ENCODE measurements at places on chromosomes 7 and 10.
A peak's percentile ranks its signal among the peaks of the same experiment; 100 is the strongest.

- DNase-seq: no peak
These were observed 561.2 kb upstream of the PHF14 start for GRCh38 chr7:10412422-10413019.

GRCh38 chr7:102967798-102968197 is 55.0 kb downstream of the LRRC17 start:
- no peak for DNase-seq

- no peak for DNase-seq
These were observed 75.4 kb downstream of the PLXNA4 start for GRCh38 chr7:132500727-132501440.

GRCh38 chr7:23467291-23467805 is 2.9 kb downstream of the IGF2BP3 start:
- no peak for DNase-seq

DNA sequence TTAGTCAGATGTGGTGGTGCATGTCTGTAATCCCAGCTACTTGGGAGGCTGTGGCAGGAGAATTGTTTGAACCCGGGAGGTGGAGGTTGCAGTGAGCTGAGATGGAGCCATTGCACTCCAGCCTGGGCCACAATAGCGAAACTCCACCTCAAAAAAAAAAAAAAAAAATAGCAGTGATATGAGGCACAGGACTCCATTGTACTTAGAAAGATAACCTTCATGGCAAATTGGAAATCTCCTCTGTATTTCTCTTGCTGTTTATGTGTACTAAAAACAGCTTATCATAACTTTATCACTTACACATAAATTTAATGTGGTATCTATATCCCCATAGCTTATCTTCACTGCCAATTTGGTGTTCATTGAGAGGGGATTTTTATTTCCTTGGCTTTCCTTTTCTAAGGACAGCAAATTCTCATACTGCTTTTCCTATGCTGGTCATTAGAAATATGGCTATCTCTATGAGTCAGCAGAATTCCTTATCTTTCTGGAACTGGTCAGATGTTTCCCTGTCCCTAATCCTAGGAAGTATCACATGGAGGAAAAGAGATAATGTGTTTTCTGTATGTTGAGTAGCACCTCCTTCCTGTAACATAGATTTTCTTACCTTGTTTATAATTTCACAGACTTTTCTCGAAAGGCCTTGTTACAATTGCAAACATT is 40.6 kb upstream of the ZEB1 start:
- DNase-seq: no peak

GRCh38 chr7:1144269-1144771 is 15.7 kb downstream of the ZFAND2A start:
- DNase-seq: no peak

- DNase-seq: no peak
These were observed 6.5 kb downstream of the SGCE start for GRCh38 chr7:94649450-94649849.

GRCh38 chr10:118253397-118253796 is 88.7 kb downstream of the FAM204A start:
- DNase-seq: no peak

DNA sequence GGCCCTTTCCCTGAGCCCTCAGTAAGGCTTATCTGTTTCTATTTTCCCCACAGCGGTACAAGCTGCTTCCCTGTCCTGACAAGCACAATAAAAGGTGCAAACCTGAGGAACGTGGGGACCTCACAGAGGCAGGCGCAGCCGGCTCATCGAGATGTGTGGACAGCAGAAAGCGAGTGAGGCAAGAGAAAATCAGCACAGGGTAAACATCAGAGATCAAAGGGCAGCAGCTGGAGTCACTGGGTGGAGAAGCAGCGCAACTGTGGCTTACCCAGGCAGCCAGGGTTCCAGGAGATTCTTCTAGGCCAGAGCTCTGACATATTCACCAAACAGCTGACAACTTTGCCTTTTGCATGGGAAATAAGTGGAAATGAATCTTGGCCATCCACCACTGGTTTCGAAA is 212.6 kb downstream of the WDR11 start:
- DNase-seq: no peak

DNA sequence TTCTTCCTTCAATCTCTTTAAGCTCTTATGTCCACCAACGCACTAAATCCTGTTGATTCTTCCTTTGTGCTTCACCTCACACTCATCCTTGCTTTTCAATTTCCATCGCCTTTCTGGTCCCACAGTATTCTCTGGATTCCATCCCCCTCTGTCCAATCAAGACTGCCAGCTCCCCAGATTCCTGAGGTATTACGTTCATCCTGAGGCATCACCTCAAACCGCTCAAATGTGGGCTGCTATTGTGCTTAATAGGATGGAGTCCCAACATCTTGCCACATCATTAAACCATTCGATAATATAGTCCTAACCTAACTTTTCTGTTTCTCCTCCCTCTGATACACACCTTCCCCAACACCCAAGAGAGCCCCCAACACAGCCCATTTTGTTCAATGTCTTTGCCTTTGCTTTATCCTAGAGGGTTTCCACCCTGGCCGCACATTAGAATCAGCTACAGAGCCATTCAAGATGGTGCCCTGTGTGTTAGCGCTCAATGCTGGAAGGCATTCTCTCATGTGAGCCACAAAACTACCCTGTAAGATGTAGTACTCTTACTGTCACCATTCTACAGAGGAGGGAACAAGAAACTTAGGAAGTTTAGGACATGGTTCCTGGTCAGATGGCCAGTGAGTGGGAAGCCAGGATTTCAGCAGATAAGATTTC is 79.5 kb upstream of the LEP start:
- no peak for DNase-seq

- no peak for DNase-seq
These were observed 30.5 kb upstream of the SFTPD start for GRCh38 chr10:79979310-79979975.

GRCh38 chr7:7183061-7183837 is 905 bp downstream of the C1GALT1 start:
- DNase-seq: no peak

DNA sequence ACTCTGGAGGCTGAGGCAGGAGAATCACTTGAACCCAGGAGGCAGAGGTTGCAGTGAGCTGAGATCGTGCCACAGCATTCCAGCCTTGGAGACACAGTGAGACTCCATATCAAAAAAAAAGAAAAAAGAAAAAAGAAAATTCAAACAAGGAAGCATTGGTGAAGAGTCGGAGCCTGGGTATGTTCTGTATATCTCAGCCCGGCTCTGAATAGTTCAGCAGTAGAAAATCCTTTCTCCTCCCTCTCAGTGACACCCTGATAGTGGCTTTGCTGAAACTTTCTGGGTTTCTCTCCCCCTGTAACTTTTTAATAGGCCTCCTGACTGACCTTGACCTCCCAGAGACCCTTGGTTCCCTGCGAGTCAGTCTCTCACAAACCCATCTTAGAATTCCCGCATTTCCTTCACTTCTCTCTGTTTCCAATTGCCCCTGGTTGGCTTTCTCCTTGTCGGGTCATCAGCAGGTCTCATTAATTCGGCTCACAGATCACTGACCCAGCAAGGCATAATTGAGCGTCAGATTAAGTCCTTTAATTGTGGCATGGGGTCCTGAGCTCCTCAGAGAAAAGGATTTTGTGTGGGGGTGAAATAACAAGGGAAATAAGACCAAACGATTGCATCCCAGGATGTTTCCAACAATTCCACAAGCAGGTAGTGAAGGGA is 541.6 kb upstream of the NRP1 start:
- DNase-seq: no peak

- no peak for DNase-seq
These were observed 109.4 kb upstream of the PDCD4 start for GRCh38 chr10:110762109-110762848.

DNA sequence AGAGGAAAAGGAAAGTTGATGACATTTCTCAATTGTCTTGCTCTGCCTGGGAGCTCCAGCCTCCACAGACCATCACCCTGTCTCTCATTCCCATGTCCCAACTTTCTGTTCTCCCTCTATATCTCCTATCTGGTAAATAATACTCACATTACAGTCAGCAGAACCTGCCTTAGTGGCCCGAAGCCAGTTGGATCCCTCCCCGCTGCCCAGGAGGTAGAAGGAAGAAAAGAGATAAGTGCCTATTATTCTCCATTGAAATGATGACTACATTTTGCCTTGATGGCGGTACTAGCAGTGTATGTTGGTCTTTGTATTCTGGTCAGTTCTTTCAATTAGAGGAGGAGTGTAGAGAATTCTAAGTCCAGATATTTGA is 91.9 kb downstream of the CSTF2T start:
- DNase-seq: no peak

GRCh38 chr7:158829021-158829341 is 328 bp downstream of the ESYT2 start:
- DNase-seq: no peak

- peak; percentile 18 for DNase-seq
These were observed 130.4 kb upstream of the GHITM start for GRCh38 chr10:84008878-84009277.

DNA sequence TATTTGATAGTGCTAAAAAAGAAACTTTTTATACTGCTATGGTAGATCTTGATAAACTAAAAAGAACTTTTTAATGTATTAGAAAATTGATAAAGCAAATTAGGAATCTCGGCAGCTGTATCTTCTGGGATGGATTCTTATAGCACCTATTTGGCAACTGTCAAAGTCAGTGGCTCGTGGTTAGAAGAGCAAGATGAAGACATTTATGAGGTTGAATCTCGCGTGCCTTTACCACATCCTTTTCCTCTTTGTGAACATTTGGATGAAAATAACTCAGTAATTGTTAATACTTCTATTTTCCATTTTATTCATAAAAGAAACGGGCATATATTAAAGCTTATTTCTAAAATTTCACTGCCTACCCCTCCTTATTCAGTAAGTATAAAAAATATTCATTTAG is 76.2 kb downstream of the CYP51A1 start:
- no peak for DNase-seq

GRCh38 chr7:2864999-2865670 is 21.0 kb upstream of the GNA12 start:
- DNase-seq: peak; percentile 79

DNA sequence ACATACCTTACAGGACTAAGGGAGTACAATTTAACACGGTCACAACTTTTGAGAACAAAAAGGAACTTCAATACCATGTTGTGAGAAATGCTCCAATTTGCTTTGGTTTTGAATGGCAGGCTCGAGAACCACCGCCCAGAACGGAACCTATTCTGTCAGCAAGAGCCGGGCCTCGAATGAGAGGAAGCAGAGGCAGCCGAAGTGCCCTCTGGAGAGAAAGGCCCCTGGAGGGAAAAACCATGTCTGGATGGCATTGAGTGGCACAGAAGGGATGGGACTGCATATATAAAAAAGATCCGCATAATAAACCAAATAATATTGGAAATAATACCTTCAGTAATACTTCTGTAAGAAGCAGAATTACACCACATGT is 85.6 kb downstream of the CHST15 start:
- no peak for DNase-seq

DNA sequence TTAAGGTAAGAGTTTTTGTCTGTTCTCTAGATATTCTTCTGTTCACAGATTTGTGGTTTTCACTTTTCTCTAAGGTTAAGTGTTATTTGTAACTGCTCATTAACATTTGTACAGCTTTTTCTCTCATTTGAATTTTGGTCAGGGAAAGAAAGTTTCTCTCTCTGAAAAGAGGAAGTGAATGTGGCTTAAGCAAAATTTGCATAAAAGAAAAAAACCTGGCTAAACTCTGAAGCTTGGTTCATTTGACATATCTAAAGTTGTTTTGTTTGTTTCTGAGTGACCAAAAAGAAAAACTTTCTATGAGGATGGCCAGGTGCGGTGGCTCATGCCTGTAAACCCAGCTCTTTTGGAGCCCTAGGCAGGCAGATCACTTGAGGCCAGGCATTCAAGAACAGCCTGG is 22.0 kb upstream of the SLC26A4 start:
- DNase-seq: no peak

DNA sequence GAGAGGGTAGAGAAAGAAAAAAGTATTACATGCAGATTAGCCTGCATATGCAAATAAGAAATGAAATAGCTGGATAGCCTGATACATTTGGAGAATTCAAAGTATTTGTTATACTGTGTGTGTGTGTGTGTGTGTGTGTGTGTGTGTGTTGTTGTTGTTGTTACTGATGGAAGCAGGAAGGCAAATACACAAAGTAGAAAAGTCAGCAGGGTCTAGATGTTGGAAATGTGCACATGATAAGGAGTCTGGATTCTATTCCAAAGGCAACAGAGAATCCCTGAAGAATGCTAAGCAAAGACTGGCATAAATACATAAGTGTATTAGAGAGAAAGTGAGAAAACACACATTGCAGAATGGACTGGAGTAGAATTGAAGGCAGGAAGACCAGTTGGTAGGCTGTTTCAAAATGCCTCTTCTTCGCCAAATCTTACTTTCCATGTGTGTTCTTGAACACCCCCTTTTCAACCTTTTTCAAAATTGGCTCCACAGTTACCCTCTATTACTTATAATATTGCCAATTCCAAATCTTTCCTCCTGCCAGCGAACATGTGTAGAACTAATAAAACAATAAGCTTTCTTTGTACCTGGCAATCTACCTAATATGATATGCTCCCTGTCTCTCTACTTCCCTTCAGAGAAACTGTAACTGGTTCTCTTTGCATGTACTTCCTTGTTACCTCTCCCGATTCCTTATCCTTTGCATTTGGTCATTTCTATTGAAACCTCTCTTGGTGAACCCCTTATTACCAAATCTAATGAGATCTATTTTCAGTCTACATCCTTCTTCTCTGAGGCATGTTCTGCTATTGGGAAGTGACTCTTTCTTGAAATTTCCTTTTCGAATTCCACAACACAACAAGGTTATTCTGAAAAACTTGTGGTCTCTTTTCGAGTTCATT is 6.2 kb downstream of the CPED1 start:
- DNase-seq: no peak

All from activated T-cell treated with anti-CD3 and anti-CD28 coated beads, Interleukin-2, amount 50 U/mL, for 1 hour (primary cell).